Activated CD8-positive, alpha-beta memory T cell treated with anti-CD3 and anti-CD28 coated beads for 4 hours (primary cell): ENCODE measurements at places on chromosomes 7 and 10.

DNA sequence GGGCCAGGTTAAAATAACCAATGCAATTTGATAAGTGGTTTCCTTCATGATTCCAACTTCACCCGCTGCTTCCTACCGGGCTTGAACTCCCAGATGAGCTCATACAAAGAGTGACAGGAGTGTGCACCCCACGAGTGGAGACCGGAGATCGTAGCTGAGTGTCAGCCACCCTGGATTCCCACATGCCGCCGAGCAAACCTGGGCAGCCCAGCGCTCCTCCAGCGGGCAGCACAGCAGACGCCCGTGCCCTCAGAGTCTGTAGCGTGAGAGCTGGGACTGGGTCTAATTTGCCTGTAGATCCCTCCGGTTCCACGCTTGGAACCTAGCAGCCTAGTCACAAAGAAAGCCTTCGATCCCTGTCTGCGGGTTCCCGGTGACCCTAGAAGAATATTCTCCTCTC, 476.1 kb upstream of the MGMT start:
- DNase-seq, result no peak

DNA sequence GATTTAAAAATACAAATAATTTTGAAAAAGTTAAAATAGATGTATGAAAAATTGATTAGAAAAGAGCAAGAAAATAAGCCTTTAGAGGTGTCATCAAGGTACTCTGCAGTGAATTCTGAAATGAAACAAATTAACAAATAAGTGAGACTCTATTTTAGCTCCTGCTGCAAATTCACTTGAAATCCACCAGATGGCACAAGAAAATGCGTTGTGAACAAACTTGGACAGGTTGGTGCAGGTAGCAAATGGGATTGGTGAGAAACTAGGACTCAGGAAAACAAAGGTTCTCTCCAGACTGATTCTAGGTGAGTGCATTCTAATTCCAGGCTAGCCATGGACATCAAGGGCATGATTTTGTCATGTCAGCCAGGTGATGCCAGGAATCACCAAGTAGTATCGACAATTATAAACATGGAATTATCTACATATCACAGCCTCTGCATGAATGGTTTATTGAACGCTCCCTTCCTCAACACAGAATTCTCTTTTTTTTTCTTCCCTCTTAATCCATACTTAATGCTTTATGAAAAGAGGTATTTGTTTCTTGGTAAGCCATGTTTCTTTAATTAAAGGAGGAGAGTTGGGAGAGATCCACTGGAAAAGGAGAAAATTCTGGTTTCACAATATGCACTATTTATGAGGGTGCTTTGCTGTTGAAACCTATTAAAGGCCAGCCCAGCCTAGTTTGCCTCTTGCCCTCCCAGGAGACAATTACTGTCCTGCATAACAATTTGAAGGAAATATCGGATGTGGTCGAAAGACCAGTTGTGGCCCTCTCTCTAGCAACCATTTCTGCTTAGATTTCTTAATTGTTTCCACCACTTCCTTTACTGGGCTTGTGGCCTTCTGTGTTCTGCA, 118.1 kb downstream of the ZNF365 start:
- DNase-seq, result no peak

- no peak for DNase-seq
Measured at GRCh38 chr10:85641479-85642009, 725.1 kb downstream of the GRID1 start.

DNA sequence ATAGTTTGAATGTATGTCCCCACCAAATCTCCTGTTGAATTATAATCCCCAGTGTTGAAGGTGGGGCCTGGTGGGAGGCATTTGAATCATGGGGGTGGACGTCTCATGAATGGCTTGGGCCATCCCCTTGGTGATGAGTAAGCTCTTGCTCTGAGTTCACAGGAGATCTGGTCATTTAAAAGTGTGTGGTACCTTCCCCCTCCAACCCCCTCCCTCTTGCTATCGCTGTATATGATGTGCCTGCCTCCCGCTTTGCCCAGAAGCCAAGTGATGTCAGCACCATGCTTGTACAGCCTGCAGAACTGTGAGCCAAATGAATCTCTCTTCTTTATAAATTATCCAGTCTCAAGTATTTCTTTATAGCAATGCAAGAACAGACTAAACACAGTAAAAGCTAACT, 103.0 kb downstream of the CNOT4 start:
- DNase-seq, result no peak

DNA sequence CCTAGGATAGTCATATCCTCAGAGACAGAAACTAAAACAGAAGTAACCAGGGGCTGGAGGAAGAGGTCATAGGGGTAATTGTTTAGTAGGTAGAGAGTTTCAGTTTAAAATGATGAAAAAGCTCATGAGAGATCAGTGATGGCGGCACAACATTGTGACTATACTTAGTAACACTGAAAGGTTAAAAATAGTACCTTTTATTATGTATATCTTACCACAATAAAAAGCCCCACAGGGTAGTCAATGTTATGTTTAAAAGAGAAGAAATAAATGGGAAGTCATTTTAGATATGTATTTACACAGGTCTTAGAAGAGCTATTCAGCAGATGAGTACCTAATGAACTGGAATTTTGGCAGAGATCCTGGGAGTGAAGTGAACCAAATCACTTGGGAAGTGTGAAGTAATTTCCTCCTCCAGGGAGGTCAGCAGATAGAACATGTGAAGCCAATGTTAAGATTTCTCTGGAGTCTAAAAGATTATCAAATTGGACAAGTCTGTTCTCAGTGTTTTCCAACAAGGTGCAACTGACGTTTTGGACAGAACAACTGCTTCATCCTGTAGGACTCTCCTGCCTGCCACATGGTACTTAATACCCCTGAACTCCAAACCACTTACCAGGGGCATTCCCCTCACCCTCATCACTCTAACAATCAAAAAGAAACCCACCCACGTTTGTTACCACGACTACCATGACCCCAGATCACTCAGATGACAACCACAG, 6.4 kb downstream of the CDCA7L start:
- DNase-seq, result no peak

DNA sequence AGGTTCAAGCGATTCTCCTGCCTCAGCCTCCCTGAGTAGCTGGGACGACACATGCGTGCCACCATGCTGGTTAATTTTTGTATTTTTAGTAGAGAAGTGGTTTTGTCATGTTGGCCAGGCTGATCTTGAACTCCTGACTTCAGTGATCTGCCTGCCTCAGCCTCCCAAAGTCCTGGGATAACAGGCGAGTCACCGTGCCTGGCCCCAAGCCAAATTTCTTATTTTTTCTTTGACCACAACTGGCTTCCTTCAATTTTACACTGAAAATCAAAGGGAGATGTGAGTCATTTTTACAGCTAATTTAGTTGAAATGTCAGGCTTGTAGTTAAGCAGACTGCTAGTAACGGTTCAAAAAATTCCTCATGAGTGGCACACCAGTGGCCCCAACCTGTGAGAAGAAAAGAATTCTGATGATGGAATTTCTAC, 7.8 kb downstream of the RNF216 start:
- DNase-seq, result no peak

- DNase-seq, result no peak
Measured at GRCh38 chr7:5428478-5429252, 5.0 kb upstream of the TNRC18 start.

DNA sequence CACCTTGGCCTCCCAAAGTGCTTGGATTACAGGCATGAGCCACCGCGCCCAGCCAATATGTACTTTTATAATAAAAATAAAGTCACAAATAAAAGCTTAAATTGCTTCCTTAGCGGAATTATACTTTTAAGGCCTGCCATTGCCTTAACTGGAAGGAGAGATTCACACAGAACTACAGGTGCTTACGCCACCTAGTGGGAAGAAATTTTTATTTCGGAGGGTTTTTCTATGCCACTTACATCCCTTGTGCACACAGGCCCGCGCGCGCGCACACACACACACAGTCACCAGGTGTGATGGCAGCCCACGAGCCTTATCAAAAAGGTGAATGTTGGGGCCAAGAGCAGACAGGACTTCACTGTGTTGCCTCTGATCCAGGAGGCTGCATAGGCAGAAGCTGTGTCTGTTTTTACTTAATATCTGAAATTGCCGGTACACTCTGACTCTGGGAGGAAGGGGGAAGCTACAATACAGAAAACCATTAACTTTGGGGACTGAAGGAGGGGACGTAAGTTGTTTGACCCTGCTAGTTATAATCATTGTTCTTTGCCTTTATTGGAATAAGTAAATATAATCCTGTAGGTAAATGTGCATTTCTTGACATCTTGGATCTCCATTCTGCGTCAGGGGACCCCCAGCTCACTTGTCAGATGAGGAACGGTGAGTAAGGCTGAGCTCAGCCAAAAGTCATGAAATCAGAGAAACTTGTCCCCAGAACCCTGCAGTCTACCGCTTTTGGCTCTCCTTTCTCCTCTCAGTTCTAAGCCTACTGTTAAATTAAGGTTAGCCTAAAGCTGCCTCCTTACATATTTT, 87.1 kb downstream of the SLC16A9 start:
- no peak for DNase-seq

DNA sequence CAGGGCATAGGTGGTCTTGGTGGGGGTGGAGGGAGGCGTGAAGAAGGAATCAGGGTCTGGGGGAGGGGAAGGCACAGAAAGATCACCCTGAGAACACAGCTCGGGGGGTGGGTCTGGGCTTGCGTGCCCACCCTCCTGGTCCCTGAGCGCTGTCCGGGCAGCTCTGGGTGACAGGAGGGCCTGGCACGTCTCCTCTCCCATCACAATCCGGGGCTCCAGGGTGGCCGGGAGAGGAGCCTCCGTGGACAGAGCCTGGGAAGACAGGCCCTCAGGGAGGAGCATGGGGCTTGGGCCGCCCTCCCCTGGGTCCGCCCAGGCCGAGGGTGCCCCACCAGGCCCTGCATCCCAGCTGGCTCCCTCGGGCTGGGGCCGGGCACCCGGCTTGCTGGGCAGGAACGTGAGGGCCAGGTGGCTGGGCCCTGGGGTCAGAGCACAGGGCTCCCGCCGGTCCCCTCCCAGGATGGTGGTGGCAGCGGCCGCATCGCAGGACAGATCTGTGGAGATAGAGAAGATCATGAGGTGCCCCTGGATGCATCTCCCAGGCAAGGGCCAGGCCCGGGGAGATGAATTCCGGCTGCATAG, 3.1 kb downstream of the NACAD start:
- DNase-seq, result no peak

DNA sequence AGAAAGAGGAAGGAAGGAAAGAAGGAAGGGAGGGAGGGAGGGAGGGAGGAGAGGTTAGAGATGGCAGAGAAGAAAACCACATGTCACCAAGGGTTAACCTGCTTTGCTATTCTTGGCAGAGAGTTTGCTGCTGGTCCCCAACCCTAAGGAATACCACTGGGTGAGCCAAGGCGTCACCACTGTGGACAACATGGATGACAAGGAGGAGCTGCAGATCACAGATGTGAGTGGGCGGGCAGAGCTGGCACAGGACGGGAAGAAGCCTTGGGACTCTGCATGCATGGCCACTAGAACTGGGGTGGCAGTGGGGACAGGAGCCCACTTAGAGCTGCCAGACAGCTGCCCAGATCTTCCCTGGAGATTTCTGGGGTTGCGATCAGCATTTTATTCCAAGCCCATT, 17.2 kb upstream of the MYH16 start:
- no peak for DNase-seq

DNA sequence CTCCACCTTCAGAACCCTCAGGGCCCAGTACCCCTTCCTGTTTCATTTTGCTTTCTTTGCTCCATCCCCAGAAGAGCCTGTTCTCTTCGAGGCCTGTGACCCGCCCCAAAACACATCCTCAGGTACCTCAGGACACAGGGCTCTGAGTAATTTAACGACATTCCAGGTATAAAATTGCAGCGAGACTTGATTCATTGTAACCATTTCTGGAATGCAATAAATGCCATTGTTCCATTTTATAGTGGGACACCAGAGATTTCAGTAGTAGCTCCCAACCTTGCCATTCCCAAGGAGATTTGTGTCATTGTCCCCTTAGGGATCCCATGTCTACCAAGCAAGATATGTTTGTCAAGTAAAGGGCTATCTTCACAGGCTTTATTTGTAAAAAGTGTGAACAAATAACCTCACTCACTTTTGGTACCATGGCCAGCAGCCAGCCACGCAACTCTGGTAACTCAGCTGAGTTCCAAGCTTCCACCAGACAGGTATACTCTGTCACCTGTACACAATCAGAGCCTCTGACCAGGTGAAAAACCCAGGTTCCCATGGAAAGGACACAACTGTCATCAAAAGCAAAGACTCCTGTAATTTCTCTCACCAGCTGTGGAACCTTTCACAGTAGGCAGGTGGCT, 441.3 kb downstream of the PLXNA4 start:
- DNase-seq, result no peak

DNA sequence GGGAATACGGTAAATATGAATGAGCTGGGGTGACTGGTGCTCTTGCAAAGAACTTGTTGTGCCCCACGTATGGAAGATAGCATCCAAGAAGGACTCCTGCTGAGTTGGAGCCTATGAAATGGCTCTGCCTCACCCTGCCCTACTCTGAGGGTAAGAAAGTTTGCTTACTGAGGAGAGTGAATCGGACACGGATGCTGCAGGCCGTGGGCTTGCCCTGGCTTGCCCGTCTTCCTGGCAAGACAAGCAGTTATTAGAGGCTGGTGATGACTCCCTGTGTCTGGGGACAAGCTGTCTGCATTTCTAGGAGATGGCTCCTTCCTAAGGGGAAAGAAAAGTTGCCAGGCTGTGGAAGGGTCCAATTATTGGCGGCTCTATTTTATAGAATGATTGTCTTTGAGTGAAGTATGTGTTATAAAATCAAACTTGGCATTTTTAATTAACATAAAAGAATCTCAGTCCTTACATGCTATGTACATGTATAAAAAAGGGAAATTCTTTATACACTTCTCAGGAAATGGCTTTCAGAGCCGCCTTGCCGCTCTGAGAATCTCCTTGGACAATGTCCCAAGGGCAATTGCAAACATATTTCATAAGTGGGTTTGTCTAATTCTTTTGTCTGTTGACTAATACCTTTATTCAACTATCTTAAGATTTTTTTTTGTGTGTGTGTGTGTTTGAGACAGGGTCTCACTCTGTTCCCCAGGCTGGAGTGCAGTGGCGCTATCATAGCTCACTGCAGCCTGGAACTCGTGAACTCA, 64.6 kb downstream of the CYP26A1 start:
- no peak for DNase-seq

GRCh38 chr7:5634107-5634950, 147.1 kb downstream of the RNF216 start:
- no peak for DNase-seq

DNA sequence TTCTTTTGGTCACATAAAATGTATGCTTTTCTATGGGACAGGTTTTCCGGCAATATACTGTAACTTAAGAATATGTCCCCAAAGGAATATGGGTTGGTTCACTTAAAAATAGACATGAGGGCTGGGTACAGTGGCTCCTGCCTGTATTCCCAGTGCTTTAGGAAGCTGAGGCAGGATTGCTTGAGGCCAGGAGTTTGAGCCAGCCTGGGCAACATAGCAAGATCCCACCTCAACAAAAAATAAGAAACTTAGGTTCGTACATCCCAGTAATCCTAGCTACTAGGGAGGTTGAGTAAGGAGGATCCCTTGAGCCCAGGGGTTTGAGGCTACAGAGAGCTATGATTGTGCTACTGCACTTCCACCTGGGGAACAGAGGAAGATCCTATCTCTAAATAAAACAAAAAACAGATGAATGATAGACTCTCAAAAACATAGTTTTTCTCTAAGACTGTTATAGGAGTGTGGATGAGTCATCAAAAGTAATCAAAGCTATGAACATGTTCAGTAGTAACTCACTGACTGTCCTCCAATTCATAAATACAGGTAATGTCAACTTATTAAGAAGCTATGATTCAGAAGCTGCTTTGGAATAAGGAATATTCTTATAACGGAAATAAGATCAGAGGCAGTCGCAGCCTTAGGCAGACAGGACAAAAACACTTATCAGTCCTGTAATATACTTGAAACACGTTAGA, 2.6 kb upstream of the SEC31B start:
- no peak for DNase-seq
